Mucosa of gallbladder (tissue), 1 donor: ENCODE measurements at places on chromosomes 2 and 18. TPM values are rescaled to one million over a fixed set of nuclear protein-coding genes. Genes with fewer than 3 reads are reported as not detected.

GRCh38 chr2:111662039-111662770 lies 221.8 kb downstream of the ANAPC1 start:
- DNase-seq: peak; percentile 5

HOXD13 gene
- total RNA-seq: not detected

GRCh38 chr2:118980573-118980972 lies 38.6 kb downstream of the MARCO start:
- DNase-seq: no peak

NFATC1 gene
- total RNA-seq: 7.4 TPM

DNA sequence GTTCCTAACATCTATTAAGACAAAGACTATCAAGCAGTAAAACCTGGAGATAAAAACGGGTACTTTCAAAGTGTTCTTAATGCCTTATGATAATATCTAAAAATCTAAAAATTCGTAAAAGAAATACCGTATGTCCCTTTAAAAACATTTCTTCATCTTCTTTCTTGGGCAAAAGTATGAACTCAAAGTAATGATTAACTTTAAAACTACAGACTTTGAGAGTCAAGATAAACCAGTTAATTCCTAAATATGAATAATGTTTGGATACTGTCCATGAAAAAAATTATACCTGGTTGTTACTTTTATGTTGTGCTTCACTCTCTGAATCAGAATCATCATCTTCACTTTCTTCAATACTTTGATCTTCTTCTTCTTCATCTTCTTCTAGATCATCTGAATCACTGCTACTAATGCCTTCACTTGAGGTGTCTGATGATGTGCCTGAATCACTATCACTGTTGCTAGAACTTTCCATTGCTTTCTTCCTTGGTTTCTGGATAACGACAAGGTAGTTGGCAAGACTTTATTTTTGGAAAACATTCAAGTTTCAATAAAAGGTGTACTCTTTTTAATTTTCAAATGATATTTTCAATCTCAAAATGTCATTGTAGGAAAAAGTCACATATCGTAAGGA lies 152.3 kb upstream of the WDSUB1 start:
- no peak for DNase-seq

DNA sequence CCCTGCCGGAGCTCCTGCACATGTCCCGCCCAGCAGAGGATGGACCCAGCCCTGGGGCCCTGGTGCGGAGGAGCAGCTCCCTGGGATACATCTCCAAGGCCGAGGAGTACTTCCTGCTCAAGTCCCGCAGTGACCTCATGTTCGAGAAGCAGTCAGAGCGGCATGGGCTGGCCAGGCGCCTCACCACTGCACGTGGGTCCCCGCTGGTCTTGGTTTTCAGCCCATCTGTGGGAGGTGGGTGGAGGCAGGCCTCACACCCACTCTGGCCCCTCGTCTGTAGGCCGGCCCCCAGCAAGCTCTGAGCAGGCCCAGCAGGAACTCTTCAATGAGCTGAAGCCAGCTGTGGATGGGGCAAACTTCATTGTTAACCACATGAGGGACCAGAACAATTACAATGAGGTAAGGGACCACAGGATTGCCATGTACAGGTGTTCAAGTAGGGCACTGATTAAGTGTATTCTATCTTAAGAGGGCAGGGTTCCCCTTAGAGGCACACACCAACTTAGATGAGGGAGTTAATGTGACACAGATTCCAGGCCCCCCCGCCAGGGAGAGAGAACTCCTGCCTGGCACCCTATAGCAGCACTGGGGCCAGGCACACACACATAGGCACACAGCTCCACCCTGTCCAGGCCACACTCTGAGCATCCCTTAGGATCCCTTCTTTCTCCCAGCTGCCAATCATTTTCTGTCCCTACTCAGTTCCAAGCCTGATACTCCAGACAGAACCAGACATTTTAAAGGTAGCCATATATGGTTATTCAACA lies 5.4 kb upstream of the CHRNG start:
- DNase-seq: no peak

PTH2R gene
- 1.1 TPM for total RNA-seq

LAMA1 gene
- total RNA-seq: 0.49 TPM

DNA sequence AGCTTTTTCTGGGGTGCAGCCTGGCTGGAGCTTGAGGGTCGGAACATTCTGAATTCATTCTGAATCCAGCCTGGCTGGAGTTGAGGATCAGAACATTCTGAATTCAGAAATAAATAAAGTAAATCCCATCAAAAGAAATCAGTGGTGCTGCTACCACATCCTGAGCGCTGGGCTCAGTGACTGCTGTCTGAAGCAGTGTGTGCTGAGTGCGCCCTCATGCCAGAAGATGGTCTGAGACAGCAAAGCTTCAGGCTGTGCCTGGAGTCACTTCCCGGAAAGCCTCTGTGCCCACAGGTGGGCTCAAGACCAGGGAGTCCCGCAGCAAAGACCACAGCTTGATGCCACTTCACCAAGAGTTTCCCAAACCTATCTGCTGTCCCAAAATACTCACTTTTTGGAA lies 187.9 kb downstream of the VAPA start:
- DNase-seq: no peak

APCDD1 gene
- total RNA-seq: 170 TPM

DPP10 gene
- total RNA-seq: 6.6 TPM

GRCh38 chr2:174924061-174924693 lies 81.0 kb downstream of the CHN1 start:
- no peak for DNase-seq

- DNase-seq: no peak
These were observed 82.8 kb downstream of the QPCT start for GRCh38 chr2:37427241-37427640.

DNA sequence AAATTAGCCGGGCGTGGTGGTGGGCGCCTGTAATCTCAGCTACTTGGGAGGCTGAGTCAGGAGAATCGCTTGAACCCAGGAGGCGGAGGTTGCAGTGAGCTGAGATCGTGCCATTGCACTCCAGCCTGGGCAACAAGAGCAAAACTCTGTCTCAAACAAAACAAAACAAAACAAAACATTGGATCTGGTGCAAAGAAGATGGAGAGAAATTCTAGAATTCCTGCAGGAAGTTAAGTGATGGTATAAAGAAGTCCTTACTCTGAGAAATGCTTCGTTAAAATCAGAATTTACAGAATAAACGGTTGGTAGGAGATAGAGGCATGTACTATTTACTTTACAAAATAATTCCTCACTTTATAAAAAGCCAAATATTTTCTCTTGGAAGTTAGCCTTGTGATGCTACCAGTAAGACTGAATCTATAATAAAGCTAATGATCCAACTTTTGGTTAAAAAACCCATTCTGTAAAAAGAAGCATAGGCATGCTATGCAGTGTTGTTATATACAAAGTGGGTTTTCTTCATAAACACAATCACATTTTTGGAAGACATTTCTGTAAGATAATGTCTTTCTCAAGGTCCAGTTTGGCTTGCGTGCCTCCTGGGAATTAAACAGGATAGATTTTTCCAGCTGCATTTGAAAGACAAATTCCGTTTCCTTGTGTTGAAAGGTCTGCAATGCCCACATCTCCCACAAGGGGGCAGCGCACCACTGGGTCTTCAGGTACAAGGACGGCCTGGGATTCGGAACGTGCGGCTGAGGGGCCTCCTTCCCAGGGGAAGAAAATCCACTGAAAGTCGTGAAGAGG lies 35.6 kb upstream of the PNO1 start:
- DNase-seq: peak; percentile 89

ANKRD12 gene
- 62.8 TPM for total RNA-seq

TUBA4B gene
- total RNA-seq: not detected

MRPL33 gene
- total RNA-seq: 78.5 TPM

UGT1A3 gene
- 0.86 TPM for total RNA-seq

SFTPB gene
- 11.5 TPM for total RNA-seq

- no peak for DNase-seq
These were observed 151.1 kb downstream of the SMAD2 start for GRCh38 chr18:47779381-47779780.

CACNB4 gene
- 1.8 TPM for total RNA-seq

DNA sequence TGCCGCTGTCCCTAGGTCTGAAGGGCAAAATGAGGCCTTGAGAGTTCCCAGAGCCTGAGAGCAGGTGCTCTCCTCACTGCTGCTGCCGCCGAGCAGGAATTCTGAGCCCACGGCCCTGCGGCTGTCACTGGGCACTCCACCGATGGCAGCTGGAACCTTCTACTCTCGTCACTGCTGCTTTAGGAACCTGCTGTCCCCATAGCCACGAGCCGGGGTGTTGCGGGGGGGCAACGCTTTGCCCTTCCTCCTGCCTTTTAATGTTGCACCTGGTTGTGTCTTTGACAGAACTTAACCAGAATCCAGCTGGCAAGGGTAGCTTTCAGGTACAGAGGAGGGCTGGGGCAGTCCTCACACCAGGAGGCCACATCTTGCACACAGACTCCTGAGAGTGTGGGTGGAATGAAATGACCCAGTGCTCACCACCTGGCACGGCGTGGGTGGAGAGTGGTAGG lies 32.3 kb downstream of the NCK2 start:
- DNase-seq: no peak

GRCh38 chr18:31143025-31143424 lies 19.6 kb downstream of the DSC1 start:
- DNase-seq: no peak

DNA sequence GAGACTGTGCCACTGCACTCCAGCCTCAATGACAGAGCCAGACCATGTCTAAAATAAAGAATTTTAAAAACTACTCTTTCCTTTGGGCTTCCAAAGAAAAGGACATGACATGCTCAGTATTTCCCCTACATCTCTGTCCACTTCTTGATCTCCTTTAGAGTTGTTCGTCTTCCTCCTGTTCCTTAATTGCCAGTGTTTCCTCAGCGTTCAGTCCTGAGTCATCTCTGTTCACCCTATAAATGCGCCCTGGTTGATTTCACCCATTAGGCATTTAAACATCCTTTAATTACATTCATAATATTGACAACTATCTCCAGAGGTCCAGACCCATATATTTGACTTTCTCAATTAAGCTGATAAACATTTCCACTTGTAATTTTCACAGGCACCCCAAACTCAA lies 64.0 kb downstream of the AAK1 start:
- no peak for DNase-seq

GPR45 gene
- total RNA-seq: not detected

DNAH7 gene
- total RNA-seq: 5.0 TPM

CDK15 gene
- total RNA-seq: 3.1 TPM

FRZB gene
- 46.5 TPM for total RNA-seq

DNA sequence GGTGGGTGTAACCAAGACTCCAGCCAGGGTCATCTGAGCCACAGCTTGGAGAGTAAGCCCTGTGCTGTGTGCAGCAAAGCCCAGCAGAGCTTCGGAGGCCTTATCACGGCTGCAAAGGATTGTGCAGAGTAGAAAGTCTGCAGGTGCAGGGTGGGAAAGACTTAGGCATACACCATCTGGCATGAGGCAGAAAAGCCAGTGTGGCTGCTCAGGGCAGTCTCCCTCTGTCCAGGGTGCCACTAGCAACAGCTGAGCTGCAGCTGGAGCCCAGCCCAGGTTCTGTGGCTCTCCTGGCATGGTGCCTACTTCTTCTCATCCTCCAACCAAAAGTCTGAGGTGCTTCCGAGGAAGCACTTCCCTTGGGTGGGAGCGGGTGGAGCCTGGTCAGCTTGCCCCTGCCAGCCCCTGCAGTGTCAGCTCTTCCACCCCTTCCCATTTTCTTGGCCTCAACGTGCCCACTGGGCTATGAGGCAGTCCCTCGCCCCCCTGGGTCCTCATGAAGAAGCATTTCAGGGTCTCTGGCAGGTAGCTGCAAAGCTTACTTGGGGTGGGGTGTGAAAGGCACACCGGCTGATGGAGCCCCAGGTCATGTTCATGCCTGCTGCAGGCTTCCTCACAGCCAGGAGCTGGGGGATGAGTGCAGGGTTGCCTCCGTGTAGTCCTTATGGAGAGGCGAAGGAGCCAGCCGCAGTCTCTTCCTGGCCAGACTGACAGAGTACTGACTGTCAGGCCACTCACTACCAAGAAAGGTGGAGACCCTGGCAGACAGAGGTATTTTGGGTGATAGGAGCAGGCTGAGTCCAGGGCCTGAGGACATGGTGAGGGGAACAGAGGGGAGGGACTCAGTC lies 4.8 kb downstream of the AMER3 start:
- DNase-seq: no peak

PIEZO2 gene
- total RNA-seq: 1.5 TPM

GRCh38 chr18:51651761-51652160 lies 454.3 kb upstream of the MEX3C start:
- DNase-seq: no peak

- DNase-seq: no peak
These were observed 279.3 kb downstream of the TMX3 start for GRCh38 chr18:68435581-68435980.
